ENCODE measurements at places on chromosomes 12 and 14. TPM values are rescaled to one million over a fixed set of nuclear protein-coding genes. Genes with fewer than 3 reads are reported as not detected.

The HOXC12 gene
- polyA plus RNA-seq: not detected

The RPL6 gene
- 701 TPM for polyA plus RNA-seq

The DLK1 gene
- polyA plus RNA-seq: not detected

The ENDOU gene
- polyA plus RNA-seq: not detected

The MSI1 gene
- polyA plus RNA-seq: not detected

The CHPT1 gene
- 50.9 TPM for polyA plus RNA-seq

The KCNK13 gene
- polyA plus RNA-seq: not detected

The TAS2R7 gene
- not detected for polyA plus RNA-seq

The SLC25A21 gene
- not detected for polyA plus RNA-seq

Measured in IgD-negative memory B cell (primary cell).